SK-MEL-5 (cell line): ENCODE measurements at places on chromosomes 1 and 21. TPM values are rescaled to one million over a fixed set of nuclear protein-coding genes. Genes with fewer than 3 reads are reported as not detected.

The ZNF695 gene
- total RNA-seq: 0.08 and 0.72 TPM in 2 replicates

The CELA3A gene
- not detected in 2 replicates for total RNA-seq

The LMX1A gene
- total RNA-seq: not detected in 2 replicates

The NBPF3 gene
- total RNA-seq: 5.4 and 6.2 TPM in 2 replicates
